ENCODE measurements at places on chromosomes 1 and 21.

GRCh38 chr1:7261490-7261889 is 476.2 kb downstream of the CAMTA1 start:
- no peak for DNase-seq

GRCh38 chr1:22702296-22703085 is 8.1 kb upstream of the EPHB2 start:
- DNase-seq, result no peak

DNA sequence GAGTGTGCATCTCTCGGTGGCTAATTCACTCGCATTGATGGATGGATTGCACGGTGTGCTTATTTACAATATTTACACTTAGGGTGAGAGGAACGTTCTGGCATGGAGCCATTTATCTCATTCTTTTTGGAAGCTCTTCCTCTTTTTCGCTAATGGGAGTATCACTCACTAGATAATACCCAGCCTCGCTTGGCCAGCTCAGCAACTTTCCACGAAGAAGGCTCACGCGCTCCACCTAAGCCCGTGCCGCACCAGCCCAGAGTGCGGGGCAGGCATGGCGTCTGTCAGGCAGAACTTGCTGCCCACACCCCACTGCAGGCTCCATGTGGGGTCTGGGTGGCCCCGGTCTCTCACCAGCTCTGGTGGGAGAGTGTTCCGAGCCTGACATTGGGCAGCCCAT is 484.9 kb downstream of the NPHP4 start:
- no peak for DNase-seq

DNA sequence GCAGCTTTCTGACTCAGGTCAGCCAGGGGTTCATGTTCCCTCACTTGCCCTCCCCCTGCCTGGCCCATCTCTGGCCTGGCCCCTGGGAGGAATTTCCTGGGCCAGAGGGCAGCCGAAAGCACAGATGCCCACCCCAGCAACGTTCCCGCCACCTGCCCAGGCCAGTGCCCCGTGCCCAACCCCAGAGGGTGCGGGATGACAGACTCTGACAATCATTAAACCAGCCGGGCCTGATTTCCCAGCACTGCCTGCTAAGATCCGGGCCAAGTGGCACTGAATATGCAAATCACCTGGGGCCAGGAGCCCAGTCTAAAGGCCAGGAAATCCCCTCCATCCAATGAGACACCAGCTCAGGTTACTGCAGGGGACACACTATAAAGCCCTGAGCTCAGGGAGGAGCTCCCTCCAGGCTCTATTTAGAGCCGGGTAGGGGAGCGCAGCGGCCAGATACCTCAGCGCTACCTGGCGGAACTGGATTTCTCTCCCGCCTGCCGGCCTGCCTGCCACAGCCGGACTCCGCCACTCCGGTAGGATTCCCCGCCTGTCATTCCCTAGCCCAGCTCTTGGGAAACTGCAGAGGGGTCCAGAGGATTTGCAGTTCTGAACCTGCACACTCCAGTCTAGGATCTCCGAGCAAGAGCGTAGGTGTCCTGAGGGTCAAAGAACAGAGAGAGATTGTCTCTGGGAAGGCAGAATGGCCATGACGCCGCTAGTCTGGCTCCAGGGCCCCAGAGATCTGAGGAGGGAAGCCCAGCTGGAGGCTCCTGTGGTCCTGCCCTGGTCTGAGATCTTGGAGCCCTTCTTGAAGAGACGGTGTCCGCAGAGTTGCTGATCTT is at the start of gene ELF3:
ELF3 (plus strand) TSS at position 408 of the 836 bp plus-strand sequence. CDS start 550 bp downstream, outside the sequence.
- no peak for DNase-seq

- peak; percentile 64 for DNase-seq
Observed at GRCh38 chr1:1441002-1441888, 5.8 kb downstream of the VWA1 start.

DNA sequence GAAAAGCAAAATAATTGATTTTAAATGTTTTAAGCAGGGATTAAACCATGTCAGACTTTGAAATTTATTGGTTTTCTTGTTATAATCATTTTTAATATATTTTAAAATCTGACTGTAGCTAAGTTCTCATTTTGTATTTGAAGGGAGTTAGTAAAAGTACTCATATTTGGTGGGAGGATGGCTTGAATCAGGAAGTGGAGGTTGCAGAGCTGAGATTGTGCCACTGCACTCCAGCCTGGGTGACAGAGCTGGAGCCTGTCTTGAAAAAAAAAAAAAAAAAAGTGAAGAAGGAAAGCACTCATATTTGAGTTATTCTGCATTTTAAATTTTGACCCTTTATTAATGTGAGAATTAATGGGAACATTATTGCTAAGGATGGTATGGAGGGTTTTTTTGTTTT is 106.0 kb downstream of the RABGAP1L start:
- no peak for DNase-seq

- no peak for DNase-seq
Observed at GRCh38 chr21:38325731-38326420, 69.1 kb downstream of the KCNJ15 start.

DNA sequence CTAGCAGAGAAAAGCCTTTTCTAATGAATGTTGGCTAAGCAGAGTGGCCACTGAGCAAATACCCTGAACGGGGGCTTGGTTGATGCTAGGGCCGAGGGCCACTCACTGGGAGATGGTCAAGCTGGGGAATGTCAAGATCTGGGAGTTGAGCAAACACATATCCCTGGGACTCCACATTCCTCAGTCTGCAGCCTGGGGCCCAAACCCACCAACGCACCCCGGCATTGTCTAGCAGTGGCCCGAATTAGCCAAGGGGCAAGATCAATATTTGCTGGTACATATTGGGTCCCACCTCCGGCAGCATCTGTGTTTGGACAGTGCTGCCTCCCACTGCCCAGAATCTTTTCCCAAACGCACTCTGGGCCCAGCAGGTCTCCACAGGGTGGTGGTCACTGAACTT is 144.1 kb downstream of the TRABD2B start:
- DNase-seq, result no peak

- DNase-seq, result no peak
Observed at GRCh38 chr1:225368036-225368552, 59.7 kb downstream of the LBR start.

DNA sequence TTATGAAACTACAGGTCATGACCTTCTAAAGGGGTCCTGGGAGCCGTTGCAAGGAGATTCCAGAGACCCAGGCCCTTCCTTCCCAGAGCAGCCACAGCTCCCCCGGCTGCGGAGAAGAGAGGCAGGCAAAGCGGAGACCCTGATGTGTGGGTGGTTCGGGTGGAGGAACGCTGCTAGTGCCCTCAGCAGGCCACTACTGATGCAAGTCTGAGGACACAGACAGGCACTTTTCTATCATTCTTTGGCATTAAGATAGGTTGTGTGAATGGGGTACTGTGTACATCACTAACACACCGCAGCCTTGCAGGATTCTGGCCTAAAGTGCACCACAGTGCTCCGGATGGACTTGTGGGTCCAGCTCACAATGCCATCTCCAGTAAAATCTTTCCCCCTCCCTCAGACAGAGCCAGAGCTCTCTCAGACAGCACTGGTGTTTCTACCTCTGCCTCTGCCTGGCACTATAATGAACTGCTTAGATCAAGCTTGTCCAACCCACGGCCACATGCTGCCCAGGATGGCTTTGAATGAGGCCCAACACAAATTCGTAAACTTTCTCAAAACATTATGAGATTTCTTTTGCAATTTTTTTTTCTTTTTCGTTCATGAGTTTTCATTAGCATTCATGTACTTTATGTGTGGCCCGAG is 121.4 kb downstream of the TGFBR3 start:
- no peak for DNase-seq

- DNase-seq, result no peak
Observed at GRCh38 chr1:18928985-18929384, 26.6 kb upstream of the ALDH4A1 start.

DNA sequence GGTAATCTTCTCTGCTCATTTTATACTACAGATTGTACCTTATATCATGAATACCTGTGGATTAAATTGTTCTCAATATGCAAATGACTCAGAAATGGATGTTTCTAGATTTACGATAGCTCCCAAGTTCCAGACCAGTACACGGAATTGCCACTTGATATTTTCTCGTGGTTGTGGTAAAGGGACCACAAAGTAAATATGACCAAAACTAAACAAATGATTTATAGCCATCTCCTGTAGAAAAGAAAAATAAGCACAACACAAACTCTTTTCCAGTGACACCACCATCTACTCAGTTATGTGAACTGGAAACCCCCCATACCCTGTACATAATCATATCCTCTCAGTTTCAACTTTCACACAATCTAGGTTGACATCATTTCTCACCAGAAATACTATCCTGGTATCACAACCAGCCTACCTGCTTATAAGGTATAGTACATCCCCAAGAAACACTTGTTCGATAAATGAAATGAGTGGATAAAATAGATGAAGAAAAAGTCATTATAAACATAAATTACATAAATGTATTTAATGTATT is 172.3 kb downstream of the ADGRL4 start:
- no peak for DNase-seq

DNA sequence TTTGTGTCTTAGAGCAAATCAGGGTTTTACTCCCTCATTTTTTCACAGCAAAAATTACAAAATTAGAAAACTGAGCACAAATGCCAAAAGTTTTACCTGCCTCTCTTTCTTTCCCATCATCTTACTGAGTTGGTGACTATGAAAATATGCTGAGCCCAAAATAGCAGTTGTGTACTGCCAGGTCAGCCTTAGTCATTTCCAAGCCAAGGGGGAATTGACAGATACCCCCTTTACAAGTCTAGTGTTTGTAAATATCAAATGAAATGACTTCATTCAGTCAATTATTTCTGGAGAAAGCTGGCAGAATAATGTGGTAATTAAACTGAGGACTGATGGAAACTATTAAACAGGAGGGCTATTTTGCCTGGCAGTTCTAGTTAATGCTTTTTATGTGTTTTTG is 11.4 kb upstream of the GORAB start:
- DNase-seq, result no peak

DNA sequence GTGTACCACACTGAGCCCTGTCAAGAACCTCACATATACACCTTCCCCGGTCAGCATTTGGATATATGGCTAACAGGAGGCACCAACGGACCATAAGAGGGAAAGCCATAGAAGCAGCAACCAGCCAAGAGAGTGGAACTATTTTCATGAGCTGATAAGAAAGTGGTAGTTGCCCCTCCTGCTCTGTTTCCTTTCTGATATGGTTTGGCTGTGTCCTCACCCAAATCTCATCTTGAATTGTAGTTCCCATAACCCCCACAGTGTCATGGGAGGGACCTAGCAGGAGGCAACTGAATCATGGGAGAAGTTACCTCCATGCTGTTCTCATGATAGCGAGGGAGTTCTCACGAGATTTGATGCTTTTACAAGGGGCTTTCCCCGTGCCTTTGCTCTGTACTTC is 366.1 kb upstream of the DAB1 start:
- DNase-seq, result no peak

DNA sequence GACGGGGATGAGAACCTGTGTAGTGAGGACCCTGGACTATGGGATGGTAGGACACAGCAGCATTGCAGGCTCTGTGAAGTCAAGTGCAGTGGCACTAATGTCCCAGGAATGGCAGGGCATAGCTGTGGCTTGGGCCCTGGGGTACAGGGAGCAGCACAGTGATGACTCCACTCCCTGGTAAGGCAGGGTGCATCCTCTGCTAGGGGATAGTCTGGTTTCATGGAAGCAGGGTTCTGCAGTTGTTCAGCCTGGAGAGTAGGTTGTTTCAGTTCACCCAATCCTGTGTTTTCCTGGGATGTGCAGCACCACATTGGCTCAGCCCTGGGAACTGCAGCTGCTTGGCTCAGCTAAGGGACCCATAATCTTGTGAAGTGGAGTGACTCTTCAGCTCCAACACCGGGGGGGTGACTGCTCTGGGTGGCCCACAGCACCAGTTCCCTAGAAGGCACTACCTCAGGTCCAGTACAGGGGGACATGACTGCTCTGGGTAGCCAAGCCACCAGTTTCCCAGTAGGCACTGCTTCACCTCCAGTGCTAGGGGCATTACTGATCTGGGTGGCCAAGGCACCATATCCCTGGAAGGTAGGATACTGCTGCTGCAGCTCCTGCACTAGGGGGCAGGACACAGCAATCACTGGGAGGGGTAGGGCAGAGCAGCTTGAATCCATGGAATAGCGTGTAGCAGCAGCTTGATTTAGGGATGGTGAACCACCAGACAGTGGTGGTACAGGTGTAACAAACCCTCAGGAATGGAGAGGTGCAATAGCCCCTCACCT is 15.3 kb upstream of the C1orf185 start:
- DNase-seq, result no peak

DNA sequence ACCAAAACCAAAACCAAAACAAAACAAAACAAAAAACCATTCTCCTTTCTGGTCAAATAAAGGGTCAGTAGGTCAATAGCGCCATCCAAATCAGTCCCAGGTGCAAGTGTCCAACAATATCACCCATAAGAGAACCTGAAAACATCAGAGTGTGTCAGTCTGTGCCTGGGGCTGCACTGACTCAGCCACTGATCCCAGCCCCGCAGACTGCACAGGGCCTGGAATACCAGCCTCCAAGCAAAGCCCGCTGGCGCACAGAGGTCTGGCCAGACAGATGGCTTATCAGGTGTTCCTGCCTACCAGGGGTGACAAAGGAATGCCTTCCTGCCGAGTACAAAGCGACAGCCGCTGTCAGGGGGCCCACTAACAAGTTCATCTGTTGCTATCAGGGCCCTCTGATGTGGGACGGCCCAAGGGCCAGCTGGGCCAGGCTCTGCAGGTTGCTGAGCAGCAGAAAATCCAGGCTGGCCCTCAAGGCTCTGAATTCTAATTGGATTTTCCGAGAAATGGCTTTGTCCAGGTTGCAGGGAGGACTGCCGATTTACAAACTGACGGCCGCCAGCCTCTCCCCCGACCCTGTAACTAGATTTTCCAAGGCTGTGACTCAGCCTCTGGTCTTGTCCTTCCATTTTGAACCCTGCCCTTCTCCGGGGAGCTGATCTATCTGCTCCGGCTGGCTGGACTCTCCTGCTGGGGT is 13.7 kb upstream of the TMEM51 start:
- DNase-seq, result no peak

DNA sequence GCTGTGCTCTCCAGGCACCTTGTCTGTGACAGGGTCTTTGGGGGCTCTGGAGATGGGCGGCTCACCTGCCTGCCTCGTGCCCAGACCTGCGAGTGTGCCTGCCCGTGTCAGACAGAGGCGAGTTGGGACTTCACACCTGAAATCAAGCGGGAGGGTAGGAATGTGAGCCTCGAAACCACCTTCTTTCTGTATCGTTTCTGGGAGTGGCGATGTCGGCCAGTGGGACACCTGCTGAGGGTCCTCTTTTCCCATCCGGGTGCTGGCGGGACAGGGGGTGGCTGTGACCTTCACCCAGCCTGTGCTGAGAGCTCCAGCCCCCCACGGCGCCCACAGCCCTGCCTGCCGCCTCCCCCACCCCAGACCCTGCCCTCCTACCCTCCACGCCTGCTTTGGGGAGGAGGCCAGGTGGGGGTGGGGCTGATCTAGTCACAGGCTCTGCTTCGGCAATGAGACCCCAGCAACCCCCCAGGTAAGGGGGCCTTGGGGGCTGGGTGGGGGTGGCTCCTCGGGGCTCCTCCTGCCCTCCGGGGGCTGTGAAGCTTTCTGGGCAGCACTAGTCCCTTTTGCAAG is 15.6 kb upstream of the FAAP20 start:
- DNase-seq, result no peak

GRCh38 chr1:184022668-184023067 is 14.9 kb downstream of the COLGALT2 start:
- DNase-seq, result no peak

All from activated naive CD4-positive, alpha-beta T cell treated with Interleukin-2 at 50 U/mL for 16 hours (primary cell).